ENCODE measurements at places on chromosomes 4 and X.

GRCh38 chr4:68175562-68176155 is 46.0 kb upstream of the TMPRSS11F start:
- peak; percentile 53 for DNase-seq

DNA sequence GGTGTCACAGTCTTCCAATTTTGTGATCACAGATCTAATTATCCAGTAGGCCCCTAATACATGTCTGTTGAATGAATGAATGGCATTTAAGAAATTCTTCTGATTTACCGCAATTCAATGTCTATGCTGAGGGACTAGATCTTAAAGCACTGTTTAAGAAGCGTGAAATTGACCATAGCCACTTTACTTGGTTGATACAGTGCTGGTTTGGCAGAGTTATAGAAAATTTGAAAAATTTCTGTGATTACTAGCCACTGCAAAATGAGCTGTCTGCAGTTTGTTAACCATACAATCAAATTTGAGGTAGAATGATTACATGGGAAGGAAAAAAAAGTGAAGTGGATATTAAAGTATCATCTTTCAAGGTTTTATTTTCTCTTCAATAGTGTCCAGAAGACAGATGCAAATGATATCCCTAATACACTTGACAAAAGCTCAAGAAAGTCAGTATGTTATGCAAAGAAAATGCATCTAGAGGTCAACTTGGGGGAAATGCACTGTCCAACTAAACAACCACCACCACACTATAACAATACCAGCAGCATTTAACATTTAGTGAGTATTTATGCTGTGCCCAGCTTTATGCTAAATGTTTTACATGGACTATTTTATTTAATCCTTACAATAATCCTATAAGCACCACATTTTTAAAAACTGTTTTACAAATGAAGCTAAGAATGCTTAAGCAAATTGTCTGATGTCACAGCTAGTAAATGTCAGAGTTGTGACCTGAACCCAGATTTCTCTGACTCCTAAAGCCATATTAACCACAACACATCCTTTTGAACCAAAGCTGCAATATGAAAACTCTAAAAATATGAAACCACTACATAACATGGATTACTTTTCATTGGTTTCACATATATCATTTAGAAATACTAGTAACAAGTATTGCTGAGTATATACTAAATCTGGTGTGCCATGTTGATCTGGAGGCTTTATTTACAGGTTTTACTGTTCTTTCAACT is 217.9 kb upstream of the MAB21L2 start:
- no peak for DNase-seq

DNA sequence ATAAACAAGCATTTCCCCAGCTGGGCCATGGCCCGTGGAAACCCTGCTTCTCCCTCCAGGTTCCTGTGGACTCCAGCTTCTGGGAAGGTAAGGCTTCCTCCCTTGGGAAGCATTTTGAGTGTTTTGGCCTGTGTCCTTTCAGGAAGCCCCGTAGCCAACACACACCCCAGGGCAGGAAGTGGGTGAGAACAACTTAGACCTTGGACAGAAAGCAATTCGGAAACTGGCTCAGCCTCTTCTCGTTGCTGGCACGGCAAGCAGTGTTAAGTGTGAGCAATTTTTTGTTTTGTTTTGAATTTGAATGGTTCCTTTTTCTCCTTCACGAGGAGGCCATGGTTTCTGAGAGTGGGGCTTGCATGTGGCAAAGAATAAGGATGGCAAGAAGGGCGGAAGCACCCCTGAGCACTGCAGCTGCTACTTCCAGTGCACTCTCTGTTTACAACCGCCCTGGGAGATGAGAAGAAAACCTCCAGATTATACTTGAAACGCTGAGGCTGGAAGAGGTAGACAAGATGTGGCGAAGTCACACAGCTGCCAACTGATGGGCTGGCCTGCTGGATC is 14.1 kb upstream of the CYTL1 start:
- no peak for DNase-seq

GRCh38 chr4:144411119-144411518 is 234.8 kb upstream of the HHIP start:
- DNase-seq, result no peak

DNA sequence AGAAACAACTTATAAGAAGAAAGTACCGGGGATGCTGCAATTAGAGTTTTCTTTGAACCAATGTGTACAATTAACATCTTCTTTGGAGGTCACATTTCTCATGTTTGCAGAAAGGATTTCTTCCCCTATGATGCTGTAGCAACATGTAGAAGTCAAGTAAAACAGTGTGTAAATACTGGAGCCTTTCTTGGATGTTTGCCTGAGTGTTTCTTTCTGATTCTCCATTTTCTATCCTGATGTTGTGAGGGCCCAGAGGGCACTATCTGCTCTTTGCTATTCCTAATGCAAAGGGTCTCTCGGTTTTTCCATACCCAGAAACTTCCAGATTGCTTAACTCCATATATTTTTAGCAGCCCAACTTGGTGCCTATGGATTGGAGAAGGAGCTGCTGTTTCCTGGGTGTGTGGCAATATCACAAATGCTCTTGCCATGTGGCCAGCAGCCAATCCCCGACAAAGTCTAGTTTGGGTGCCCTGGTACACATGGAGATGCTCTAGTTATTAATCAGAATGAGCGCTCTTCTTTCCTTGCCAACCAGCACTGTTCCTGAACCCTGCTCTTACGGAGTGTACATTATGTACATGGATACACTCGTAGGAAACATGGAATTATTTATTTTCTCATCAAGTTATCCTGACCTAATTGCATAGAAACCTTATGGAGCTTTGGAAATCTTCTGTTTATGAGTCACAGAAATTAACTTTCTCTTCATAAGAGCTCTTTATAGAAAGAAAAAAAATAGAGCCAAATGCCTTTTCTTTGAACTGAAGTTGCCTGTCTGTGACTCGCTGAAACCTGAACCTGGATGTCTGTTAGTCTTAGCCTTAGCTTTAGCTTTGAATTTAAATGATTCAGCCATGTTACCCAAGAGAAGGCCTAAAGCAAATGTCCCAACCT is 67.0 kb upstream of the GPC4 start:
- no peak for DNase-seq

All from RWPE1 (cell line).